Stimulated activated naive CD8-positive, alpha-beta T cell treated with anti-CD3 and anti-CD28 coated beads, Interleukin-15, Interleukin-2, amounts not matched to agents 100 U/mL and 50 U/mL, for 24 hours (primary cell): ENCODE measurements at places on chromosomes 7 and 10.

- no peak for DNase-seq
Observed at GRCh38 chr7:25495342-25496250, 267.3 kb upstream of the NPVF start.

GRCh38 chr10:129258283-129258923 lies 208.6 kb upstream of the MGMT start:
- no peak for DNase-seq

GRCh38 chr10:91875779-91876178 lies 33.5 kb downstream of the FGFBP3 start:
- DNase-seq = no peak

- DNase-seq = no peak
Observed at GRCh38 chr7:6395898-6396595, 51.7 kb downstream of the DAGLB start.

- no peak for DNase-seq
Observed at GRCh38 chr7:21891291-21891690, 54.4 kb downstream of the CDCA7L start.

DNA sequence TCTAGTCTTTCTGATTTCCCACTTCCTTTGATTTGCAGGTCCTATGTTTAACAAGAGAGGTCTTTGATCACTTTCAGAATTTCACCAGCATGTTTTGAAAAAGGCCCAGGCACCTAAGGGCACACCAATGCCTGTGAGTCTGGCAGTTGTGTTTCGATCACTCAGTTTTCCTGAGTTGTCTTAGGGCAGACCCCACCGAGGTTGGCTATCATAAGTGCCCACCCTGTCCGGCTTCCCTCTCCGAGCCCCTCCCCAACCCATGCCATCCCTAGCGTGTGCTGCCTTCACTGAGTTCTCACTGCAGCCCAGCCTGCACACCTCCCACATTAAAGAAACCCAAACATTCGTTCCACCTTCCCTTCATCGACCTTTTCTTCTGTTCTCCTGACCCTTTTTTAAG lies 257.9 kb downstream of the GRID1 start:
- no peak for DNase-seq

- DNase-seq = peak; percentile 23
Observed at GRCh38 chr10:80924063-80924952, 386.6 kb downstream of the SH2D4B start.

DNA sequence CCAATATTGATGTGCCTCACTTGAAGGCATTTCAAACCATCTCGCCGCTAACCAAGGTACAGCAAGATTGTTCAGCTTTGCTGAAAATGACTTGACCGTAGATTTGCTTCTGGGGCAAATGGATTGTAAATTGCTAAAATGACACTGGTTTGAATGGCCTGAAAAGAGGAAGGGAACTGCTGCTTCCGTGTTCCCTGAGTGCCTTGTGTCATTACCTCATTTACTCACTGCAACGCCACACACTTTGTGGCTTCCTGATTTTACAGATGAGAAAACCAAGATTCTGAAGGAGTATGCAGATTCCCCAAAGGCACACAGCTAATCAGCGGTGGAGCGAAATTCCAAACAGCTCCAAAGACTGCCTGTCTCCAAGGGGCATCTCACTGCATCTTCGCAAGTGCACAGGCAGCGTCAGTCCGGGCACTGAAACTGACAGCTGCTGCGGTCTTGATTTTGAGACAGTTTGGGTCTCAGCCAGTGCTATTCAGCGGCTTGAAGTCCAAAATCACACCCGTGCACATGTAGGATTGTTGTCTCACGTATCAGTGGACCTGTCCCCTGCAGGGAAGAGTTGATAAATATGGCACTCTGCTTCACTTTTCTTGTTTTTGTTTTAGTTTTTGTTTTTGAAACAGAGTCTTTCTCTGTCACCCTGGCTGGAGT lies 290.9 kb downstream of the DPP6 start:
- DNase-seq = no peak

GRCh38 chr7:26397796-26398426 lies 106.2 kb downstream of the SNX10 start:
- DNase-seq = peak; percentile 33

DNA sequence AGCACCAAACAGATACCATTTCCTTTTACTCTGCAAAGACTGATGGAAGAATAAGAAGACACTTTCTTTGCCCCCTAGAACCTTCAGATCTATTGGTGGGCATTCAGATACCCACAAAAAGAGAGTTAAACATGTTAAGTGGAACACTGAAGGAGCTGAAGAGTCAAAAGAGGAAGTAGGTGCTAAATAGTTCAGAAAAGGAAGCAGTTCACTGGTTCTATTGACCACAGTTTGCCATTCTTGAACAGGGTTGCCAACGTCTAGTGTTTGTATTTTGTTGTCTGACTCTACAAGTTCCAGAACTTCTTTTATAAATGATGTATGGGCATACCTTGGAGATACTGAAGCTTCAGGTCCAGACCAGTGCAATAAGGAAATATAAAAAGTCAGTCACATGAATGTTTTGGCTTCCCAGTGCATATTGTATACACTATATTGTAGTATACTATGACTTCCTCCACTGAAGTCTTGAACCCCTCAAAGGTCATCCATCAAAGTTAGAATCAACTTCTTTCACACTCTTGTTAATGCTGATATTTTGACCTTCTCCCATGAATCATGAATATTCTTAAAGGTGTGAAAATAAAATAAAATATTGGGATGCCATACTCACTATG lies 47.5 kb upstream of the AGR3 start:
- DNase-seq = no peak

- no peak for DNase-seq
Observed at GRCh38 chr10:178208-178607, 43.0 kb downstream of the ZMYND11 start.

- DNase-seq = no peak
Observed at GRCh38 chr7:8146106-8146787, 115.7 kb downstream of the ICA1 start.

DNA sequence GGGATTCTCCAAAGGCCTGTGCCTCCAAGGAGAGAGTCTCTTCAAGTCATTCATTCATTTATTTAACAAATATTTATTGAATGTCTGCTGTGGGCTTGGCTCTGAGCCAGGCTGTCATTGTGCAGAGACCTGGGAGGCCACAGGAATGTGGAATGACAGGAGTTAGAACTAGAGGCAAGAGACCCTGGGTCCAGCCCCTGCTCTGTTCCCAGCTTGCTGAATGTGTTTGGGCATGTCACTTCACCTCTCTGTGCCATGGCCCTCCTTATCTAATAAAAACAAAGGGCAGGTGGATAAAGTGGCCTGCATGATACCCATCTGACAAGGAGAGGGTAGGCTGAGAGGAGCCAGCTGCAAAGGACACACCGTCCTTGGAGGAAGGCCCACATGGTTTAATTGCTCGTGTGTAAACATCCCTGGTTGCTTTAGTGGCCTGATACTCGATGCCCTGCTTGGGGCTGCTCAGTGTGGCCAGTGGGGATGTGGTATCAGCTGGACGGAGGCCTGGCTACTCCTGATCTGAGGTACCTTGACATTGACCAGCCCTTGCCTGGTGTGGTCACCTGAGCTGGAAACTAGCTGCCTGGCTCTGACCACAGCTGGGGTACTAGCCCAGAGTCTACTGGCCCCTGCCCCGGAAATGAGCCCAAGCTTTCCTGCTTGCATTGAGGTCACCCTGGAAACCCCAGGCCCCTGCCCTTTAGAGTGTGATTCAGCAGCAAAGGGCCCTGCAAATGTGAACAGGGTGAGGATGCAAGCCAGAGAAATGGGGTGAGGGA lies 116.2 kb downstream of the CDH23 start:
- DNase-seq = no peak

DNA sequence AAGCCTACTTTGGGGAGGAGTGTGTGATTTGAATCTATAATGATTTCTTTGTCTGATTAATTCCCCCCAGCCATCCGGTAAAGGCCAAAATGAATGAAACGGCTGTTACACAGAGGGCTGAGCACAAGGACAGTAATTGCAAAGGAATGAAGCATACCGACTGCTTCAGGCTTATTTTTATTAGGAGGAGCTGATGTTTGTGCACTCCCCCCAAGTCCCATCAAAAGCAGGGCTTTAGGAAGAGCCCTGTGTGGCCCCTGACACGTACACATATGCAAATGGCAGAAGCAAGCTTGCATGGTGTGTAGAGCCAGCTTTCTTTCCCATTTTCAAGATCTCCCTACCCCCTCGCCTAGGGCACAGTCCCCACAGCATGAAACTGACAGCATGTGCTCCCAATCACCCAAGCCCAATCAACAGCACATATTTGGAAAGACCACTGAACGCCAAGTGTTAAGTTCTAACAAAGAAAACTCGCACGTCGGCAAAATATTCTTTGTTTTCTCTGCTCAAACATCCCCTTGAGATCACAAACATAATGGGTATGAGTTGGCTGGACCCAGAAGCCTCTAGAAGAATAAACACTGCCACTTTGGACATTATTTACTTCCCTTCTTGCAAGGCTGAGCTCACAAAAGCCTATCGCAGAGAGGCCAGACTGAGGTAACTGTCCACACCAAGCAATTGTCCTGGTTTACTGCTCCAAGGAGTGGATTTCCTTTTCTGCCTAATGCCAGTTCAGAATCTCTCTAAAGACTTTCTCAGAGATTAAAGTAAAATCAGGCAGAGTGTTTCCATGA lies 143.0 kb downstream of the CUBN start:
- no peak for DNase-seq

- DNase-seq = no peak
Observed at GRCh38 chr7:71326595-71326994, 194.7 kb downstream of the GALNT17 start.

GRCh38 chr10:102639537-102639936 lies 4.7 kb upstream of the TRIM8 start:
- no peak for DNase-seq

- DNase-seq = no peak
Observed at GRCh38 chr7:20030915-20031362, 186.2 kb downstream of the MACC1 start.

- DNase-seq = no peak
Observed at GRCh38 chr10:100886521-100886920, 26.2 kb upstream of the SLF2 start.

DNA sequence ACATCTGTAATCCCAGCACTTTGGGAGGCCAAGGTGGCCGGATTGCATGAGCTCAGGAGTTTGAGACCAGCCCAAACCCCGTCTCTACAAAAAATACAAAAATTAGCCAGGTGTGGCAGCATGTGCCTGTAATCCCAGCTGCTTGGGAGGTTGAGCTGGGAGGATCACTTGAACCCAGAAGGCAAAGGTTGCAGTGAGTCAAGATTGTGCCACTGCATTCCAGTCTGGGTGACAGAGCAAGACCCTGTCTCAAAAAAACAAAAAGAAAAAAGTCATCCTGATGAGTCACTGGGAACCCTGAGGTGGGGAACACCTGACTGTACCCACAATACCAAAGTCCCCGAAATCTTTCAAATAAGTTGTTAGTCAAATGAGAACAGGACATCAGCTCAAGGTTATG lies 80.0 kb downstream of the NEBL start:
- no peak for DNase-seq

DNA sequence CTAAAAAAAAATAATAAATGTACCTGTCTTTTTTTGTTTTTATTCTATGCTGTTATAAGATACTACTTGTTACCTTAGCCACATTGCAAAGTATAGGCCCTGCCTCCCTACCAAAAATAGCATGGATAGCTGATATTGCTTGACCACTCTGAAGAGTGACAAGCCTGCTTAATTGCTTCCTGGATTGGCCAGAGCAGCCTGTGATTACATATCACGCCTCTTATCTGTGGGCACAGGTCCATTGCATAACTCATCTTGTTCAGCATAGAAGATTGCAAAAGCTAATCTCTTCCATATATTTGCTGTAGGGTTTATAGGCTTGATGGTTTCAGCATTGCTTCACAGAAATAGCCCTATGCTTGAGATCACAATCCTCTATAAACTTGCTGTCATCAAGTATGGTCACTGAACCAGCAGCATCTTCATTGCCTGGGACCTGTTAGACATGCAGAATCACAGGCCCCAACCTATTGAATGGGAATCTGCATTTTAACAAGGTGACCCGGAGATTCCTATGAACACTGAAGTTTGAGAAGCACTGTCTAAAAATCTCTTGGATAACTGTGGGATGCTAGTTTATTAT lies 280.8 kb upstream of the CDC14C start:
- no peak for DNase-seq
